ENCODE measurements at places on chromosomes 4 and X.

GRCh38 chr4:108035691-108036090 lies 46.0 kb downstream of the HADH start:
- no peak for DNase-seq

- no peak for DNase-seq
These were observed 575.5 kb upstream of the NDST4 start for GRCh38 chr4:115688961-115689360.

GRCh38 chr4:3039706-3040366 lies 34.5 kb downstream of the HTT-AS start:
- DNase-seq = no peak

DNA sequence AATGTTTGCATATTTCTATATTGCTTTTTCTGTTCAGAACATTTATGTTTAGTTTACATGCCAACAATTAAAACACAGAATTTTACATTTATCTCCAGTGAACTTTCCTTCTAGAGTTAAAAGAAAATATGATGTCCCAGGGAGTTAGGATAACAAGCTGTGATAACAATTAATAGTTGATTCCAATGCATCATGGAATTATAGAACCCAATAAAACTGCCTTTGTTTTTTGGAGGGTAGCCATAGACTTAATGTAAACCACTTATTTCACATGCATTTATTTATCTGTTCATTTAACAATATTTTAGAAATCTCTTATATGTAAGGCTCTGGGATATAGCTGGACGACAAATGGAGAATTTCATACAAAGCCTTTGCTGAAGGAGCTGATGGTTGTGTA lies 180.0 kb downstream of the CFAP299 start:
- DNase-seq = no peak

GRCh38 chr4:110059556-110060191 lies 138.7 kb downstream of the ELOVL6 start:
- DNase-seq = no peak

DNA sequence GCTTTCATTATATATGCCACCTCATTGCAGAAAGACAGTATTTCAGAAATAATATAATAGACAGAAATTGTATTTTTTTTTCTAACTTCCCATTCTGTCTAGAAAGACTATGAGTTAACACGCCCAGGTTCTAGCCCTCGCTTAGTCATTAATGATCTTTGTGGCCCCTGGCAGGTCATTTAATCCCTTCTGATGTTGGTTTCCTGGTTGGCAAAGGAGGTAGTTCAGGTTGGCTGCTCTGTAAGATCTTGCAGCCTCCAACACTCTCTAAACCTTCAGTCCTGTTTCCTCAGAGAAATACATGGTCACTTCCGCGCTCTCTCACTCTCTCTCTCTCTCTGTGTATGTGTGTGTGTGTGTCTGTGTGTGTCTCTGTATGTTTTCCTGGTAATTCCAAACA lies 156.3 kb upstream of the NOCT start:
- no peak for DNase-seq

- no peak for DNase-seq
These were observed 10.8 kb downstream of the TMEM165 start for GRCh38 chr4:55406545-55406944.

DNA sequence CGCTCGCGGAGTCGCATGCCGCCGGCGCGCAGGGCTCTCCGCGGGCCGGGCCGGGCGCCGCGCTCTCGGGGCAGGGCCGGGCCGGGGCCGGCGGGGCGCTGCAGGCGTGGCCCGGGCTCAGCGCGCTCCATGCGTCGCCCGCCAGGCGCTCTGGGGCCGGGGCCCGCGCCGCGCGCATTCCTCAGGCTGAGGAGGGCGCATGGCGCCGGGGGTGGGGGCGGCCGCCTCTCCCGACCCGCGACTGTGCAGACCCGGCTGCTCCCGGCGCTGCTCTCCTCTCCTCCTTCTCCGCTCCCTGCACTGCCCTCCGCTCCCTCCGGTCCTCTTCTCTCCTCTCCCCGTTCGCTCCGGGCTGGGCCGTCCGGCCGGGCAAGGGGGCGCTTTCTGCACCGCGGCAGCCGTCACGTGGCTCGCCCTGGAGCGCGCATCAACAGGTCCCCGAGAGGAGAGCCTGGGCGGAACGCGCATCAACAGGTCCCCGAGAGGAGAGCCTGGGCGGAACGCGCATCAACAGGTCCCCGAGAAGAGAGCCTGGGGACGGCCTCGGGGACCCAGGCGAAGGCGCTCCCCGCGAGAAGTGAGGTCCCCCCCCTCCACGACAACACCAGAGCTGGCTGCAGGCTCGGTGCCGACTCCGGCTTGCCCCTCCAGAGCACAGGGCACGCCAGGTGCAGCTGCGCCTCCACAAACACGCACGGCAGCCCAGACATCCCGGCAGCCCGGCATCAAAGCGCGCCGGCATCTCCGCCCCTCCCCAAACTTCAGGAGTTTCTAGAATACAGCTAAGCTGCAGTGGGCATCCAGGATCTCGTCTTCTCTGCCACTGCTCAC lies 12.9 kb downstream of the PPP2R3B start:
- DNase-seq = no peak

GRCh38 chr4:94298725-94299252 lies 43.8 kb downstream of the HPGDS start:
- no peak for DNase-seq

- no peak for DNase-seq
These were observed 145.6 kb upstream of the PCDH18 start for GRCh38 chr4:137677863-137678262.
